T-helper 9 cell (primary cell): ENCODE measurements at places on chromosomes 4 and X.

DNA sequence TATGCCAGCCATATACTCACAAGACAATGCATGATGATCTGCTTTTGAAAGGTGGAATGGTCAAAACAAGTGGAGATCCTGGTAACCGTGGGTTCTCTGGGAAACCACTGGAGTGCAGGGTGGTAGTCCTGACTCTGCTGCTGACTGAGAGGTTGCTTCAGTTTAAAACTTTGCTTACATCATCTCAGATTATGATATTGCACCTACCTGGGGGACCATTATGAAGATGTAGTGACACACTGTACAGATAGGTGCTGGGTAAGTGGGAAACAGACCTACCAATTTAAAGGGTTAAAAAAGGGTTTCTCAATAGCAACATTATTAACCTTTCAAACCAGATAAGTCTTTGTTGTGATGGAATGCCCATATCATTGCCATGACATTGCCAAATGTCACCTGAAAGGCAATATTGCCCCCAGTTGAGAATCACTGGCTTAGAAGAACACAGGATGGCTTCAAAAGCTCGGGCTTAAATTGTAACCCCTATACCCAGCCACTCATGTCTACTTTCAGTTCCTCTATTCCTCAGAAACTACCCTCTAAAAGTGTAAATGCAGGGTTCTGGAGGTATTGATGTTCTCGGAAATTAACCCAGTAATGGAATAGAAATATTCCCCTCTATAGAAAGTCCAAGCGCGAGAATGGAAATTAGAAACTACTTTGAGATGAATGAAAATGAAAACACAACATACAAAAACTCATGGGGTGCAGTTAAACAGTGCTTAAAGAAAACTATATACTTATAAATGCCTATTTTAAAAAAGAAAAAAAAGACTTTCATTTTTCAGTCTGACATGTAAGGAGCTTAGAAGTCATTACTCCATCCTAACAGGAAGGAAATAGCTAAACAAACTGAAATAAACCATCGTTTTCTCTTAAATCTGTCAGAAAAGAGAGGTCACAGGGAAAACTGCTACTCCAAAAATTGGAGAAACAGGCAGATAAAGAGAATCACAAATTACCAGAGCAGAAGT is 65.8 kb downstream of the ARHGEF6 start:
- no peak for DNase-seq

- no peak for DNase-seq
Observed at GRCh38 chr4:52833941-52834525, 28.1 kb upstream of the RASL11B start.

DNA sequence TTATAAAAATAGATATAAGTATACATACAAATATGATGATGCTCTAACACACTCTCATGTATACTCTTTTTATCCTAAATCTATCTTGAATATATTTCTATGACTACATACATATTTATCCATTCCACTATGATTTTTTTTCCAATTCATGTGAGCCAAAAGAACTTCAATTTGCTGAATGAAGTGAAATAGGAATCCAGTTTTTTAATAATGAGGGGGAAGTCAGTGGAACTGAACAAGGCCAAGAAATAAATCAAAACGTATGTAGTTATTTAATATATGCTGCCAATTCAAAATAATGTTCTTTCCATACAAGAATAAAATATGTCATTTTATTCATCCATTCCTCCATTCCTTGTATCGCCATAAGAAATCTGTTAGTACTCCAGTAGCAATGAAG is 6.1 kb upstream of the PALLD start:
- DNase-seq, result no peak

- no peak for DNase-seq
Observed at GRCh38 chrX:129846716-129847115, 3.0 kb upstream of the ZDHHC9 start.

- DNase-seq, result no peak
Observed at GRCh38 chrX:32155044-32155638, 1056.2 kb downstream of the DMD start.

- DNase-seq, result no peak
Observed at GRCh38 chr4:132218406-132218805, 930.7 kb upstream of the PCDH10 start.

GRCh38 chr4:186726426-186727168 is 2.9 kb upstream of the FAT1 start:
- DNase-seq, result no peak

DNA sequence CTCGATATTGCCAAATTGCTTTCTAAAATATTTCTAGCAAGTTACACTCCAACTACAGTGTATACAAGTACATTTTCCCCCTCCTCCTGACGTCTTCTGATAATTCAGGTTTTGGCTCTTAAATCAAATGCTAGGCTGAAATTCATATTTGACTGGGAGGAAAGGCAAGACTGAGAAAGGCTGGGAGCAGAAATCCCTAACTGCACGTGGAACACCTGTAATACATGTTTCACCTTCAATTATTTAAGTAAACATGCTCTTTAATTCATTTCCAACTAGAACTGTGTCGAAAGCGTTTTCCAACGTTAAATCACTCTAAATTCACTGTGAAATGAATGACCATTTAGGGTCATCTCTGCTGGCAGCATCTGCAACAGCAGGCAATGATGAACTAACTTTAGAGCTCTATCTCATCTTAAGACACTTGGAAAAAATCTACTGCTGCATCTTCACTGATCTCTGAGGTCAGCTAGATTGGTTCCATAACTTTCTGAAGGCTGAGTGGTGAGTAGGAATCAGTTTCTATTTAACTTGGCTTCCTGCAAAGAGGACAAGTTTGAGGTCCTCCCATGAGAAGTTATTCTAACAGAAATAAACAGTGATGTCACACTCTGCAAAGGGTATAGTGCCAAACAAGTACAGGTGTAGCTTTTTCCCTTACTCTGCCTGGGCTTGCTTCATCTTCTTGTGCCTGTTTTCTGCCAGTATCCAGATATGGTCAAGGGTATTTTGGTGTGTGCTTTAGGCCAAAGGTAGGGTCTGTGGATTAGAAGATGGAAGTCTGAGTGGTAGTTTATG is 144.3 kb upstream of the PAK3 start:
- DNase-seq, result no peak
